ENCODE measurements at places on chromosomes 12 and 14.
A peak's percentile ranks its signal among the peaks of the same experiment; 100 is the strongest.

DNA sequence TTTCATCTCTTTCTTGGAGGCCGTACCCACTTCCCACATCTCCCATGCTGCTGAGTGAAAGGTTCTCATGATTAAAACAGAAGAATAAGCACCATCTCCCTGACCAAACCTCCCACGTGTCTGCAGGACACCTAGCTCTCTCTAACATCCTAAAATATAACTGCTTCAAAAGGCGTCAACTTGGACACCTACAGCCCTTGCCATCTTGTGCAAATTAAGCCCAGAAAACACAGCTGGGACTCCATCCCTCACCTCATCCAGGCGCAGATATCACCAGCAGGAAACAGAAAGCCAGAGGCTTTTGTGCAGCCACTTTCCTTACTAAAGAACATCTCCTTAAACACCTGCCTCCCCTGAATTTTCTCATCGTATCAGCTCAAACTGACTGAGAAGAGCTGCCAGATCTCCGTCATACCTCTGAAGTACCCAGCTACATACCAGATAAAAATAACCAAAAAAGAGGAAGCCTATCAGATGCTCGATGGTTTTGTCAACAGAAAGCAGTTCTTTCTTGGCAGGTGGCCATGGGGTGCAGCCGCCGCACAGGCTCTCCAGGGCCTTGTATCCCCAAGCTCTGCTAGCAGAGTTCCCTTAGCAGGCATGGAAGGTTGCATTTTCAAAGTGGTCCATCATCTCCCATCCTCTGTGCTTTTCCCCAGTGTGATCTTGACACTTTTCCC is 28.8 kb downstream of the MAP3K9 start:
- no peak for DNase-seq

- DNase-seq = no peak
These were observed 614.3 kb upstream of the MDGA2 start for GRCh38 chr14:48289701-48290100.

GRCh38 chr12:32366714-32367113 is 32.6 kb upstream of the FGD4 start:
- DNase-seq = no peak

- no peak for DNase-seq
These were observed 3.3 kb upstream of the APPL2 start for GRCh38 chr12:105239304-105239703.

- DNase-seq = no peak
These were observed 114.0 kb upstream of the MED13L start for GRCh38 chr12:116391501-116391900.

GRCh38 chr12:15122344-15122743 is 98.9 kb downstream of the RERG start:
- no peak for DNase-seq

DNA sequence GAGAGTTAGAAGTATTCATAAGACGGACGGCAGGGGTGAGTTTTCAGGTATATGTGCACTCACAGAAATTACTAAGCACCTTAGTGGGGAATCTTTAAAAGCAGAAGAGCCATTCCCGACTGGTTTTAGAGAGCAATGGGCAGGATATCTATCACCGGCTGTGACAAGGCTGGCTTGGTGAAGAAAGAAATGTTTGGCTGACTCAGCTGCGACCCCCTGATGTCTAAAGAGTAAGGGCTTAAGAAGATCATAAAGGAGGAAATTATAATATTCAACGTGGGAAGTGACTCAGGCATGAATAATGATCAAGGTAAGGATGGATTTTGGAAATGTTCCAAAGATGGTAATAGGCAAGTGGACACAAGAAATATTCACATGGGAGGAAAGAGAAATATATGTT is 407.6 kb downstream of the TMEM132D start:
- no peak for DNase-seq

DNA sequence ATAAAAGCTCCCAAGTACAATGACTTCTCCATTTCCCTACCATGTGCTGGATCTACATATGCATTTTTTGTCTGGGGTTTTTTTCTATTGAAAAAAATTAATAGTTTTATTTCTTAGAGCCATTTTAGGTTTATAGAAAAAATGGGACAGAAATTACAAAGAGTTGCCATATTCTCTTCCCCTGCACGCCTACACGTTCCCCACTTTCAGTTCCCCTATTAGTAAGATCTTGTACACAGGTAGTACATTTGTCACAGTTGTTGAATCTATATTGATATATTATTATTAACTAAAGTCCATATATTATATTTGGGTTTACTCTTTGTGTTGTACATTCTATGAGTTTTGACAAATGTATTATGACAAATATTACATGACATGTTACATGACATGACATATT is 35.7 kb downstream of the SIX6 start:
- DNase-seq = no peak

GRCh38 chr12:115468087-115468510 is 784.1 kb upstream of the TBX3 start:
- DNase-seq = peak; percentile 43

DNA sequence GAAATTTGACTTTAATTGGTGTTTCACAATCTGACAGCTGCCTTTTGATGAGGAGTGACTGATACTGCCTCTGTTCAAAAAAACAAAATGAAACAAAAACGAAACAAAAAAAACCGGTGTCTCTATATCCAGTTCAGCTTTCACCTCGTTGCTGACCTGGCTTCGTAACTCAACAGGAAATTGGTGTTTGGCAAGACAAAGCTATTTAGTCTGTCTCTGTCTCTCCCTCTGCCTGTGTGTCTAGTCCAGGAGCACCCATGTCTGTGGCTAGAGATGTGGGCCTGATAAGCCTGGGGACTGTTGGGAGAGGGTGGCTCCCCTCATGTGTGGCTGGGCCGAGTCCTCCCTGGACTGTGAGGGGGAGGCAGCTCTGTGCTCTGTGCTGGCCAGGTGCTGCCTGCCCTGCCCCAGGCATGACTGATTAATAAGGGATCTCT is 11.3 kb downstream of the CACNA1C start:
- no peak for DNase-seq

GRCh38 chr12:89863493-89863938 is 154.9 kb upstream of the ATP2B1 start:
- no peak for DNase-seq

- no peak for DNase-seq
These were observed 1891.5 kb upstream of the SEL1L start for GRCh38 chr14:83425138-83425537.

DNA sequence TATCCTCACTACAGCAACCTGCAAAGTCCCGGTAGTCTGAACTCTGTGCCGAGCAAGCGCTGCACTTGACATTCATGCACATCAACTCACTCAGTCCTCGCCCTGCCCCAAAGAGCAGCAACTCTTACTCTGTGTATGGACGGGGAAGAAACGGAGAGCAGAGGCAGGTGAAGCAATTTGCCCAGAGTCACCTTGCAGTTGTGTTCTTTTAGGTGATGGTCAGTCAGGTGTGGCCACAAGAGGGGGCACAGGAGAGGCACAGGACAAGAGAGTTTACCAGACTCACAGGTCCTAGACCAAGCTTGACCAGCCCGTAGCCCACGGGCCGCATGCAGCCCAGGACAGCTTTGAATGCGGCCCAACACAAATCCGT is 39.1 kb downstream of the TSPAN11 start:
- peak; percentile 60 for DNase-seq

- no peak for DNase-seq
These were observed 701.2 kb upstream of the TBX3 start for GRCh38 chr12:115385141-115385540.

DNA sequence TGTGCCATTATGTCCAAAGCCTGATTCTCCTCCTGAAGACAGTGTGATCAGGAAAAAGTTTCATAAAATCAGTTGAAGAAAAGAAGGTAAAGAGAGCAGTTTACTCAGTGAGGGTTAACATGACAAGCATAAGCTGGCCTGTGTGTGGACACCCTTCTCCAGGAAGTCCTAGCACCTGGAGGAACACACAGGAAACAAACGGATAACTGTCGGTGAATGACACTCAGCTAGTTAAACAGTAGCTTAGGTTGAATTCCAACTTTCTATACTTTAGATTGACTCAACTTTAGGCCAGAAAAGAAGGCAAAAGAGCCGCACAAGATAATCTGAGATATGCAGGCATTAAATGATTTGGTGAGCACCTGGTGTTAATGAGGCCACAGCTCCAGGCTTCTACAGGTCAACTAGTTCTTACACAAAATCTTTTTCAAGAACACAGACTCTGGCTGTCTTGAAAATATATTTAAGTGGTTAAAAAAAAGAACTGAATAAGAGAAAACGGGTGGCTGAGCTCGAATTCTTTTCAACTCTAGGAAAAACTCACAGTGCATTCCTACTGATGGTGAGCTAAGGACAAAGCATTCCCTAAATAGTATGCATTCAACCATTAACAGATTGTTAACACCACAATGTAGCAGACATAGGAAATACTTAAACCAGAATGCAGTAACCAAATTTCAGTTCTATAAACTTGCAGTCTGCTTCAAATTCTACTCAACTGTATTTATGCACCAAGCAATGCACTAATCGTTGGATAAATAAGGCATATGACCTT is 56.9 kb upstream of the TSPAN8 start:
- peak; percentile 43 for DNase-seq

GRCh38 chr12:32611986-32612385 is 67.1 kb upstream of the DNM1L start:
- DNase-seq = no peak

DNA sequence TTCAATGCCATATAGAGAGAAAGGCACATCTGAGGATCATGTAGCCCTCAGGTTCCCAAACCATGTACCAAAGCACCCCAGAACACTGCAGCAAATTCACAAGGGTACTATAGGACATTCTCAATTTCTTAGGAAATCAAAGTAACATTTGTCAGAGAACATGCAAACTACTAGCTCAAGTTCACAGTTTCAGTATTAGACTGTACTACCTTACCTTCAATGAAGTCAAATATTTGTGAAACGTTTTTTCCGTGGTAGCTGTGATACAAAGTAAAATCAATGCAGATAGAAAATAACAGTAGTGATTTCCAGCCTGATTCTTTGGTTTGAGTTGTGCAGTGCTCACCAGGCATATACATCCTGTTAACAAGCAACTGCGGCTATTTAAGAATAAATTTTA is 197.1 kb downstream of the MED13L start:
- DNase-seq = no peak

DNA sequence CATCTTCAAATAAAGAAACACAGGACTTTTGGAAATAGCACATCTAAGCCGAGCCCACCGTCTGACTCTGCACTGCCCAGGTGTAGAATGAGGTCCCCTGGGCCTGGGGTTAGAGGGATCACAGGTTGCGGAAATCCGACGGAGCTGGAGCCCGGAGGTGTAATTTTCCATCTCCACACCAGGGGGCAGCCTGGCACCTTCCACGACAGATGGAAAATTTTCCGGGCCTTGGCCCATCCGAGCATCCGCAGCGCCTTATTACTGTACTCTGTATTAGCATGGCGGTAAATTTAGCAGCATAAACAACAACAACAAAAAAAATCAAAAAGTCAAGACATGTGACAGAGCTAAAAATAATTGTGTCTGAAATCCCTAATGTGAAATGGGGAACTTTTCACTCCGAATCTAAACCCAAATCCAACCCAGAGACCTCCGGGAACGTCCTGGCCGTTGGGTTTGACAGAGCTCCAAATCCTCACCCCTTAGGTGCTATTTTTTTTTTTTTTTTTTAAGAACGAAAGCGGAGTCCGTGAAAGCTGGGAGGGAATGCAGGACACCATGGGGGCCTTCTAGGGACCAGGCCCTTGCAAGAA is 93.9 kb downstream of the KSR2 start:
- peak; percentile 84 for DNase-seq

DNA sequence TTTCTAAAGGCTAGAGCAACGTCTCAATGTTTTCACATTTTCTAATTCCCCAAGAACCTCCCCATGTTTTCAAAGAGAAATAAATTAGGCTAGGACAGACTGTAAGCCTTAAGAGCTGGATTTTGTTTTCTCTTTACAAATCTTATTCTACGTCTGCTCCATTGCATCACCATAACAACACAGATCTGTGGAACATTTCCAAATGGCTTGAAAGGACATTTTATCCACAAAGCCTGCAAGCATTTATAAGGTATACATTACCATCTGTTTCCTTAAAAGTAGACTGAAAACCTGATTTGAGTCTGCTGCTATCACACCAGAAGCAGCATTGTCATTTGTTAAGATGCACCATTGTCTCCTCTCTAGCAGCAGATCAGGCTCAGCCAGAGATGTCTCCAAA is 115.3 kb upstream of the PLEKHA5 start:
- DNase-seq = no peak

DNA sequence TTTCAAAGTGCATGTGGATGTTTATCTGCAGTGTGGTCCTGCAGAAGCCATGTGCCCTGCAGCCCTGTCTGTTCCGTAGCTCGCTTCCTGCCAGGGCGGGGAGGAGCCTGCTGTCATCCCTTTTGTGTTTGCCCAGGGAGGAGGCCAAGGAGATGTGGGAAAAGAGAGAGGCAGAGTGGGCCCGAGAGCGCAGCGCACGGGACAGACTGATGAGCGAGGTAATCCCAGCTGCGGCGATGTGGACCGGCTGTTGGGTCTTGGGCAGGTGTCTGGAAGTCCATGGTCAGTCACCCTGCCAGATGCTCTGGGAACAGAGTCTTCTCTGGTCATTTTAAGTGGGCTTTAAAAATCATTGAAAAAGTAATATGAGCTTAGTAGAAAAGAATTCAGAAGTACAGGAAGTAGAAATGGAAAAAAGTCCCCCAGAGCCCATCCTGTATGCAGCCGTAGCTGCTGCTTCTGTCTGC is 12.8 kb downstream of the TCHP start:
- no peak for DNase-seq

DNA sequence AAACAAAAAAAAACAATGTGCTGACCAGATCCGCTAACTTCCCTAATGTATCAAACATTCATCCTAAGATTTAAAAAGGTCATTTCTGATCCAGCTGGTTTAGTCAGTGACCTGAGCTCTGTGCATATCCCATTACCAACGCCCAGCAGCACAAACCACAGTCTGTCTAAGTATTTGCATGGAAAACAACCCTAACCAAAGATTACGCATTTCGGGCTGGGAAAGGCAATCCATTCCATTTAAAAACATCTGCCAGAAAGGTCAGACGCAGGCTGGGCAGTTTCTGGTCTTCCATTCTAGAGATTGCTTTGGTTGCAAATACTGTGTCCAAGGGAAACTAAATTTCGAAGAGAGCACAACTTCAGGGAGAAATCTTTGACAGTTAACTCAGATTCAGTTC is 234.9 kb downstream of the FLRT2 start:
- no peak for DNase-seq

- DNase-seq = no peak
These were observed 1002.2 kb upstream of the FLRT2 start for GRCh38 chr14:84527706-84528105.

- no peak for DNase-seq
These were observed 76.8 kb downstream of the TTC9 start for GRCh38 chr14:70718383-70719118.

- no peak for DNase-seq
These were observed 38.1 kb downstream of the DUSP6 start for GRCh38 chr12:89314060-89314761.

DNA sequence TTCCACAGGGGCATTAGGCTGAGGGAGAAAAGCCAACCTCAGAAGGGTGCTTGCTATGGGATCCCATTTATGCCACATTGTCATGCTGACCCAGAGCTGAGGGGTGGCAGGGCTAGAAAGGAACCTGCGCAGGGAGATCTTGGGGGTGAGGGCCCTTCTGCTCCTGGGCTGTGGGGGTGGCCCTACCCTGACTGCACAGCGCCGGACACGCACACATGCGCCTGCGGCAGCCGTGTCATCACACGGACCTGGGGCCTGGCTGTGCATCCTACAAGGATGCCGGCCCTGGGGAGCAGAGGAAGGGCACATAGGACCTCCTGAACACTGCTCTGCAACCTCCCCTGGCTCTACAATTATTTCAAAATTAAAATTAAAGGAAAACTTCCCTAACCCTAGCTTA is 6.9 kb downstream of the CDCA4 start:
- DNase-seq = no peak

GRCh38 chr12:114858388-114859146 is 174.6 kb upstream of the TBX3 start:
- DNase-seq = peak; percentile 49

- no peak for DNase-seq
These were observed 6.5 kb downstream of the CAMKK2 start for GRCh38 chr12:121289962-121290361.
